Daoy (cell line): ENCODE measurements at places on chromosomes 2 and 18. TPM values are rescaled to one million over a fixed set of nuclear protein-coding genes. Genes with fewer than 3 reads are reported as not detected.

GRCh38 chr2:229340086-229340760 is 69.1 kb upstream of the PID1 start:
- DNase-seq: peak; percentile 50

DNA sequence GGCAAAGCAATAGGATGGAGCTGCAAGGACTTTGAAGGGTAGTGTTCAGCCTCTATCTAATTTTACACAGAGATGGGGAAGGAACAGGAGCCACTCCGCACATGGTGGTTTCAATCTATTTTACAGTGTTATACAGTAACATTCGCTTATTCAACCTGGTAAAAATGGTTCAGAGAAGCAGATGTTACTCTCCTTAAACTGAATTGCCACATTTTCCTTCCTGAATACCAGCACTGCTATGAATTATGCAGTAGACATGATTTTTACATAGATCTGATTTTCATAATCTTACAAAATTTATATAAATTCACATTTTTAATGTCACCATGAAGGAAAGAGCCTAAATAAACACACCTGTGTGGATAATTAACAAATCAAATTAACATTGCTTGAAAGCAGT is 85.0 kb downstream of the ITGA4 start:
- no peak for DNase-seq

GRCh38 chr2:182324665-182325064 is 102.2 kb downstream of the PDE1A start:
- DNase-seq: no peak

GRCh38 chr2:46548103-46548486 is 68.7 kb downstream of the TMEM247 start:
- DNase-seq: no peak

DNA sequence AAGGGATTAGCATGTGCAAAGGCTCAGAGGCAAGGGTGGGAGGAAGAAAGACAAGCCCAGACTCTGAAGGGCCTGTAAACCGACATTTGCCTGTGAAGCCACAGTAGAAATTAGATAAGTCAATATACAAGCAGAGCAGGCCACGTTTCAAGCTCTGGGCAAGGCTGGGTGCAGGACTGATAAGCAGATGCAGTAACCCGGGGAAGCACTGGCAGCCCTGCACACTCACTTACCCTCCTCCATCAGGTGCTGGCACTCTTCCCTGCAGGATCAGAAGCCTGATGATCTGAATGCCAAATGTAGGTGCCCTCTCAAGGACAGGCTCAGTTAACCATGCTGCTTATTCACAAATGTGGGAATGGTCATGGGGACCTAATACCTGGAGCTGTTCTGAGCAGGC is 46.3 kb upstream of the RAB12 start:
- no peak for DNase-seq

DNA sequence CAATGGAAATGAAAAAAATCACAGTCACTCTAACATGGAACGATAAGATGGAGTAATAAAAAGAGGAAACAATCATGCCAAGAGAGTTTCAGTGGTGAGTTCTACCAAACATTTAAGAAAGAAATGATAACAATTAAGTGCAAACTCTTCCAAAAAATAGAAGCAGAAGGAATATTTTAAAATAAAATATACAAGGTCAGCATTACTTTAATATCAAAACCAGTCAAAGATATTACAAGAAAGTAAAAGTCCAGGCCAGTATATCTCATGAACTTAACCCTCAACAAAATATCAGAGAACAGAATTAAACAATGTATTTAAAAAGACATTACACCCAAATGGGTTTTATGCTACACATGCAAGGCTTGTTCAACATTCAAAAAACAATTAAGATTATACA is 829.4 kb downstream of the TRIB2 start:
- DNase-seq: no peak

- DNase-seq: peak; percentile 83
Observed at GRCh38 chr2:149860276-149860921, 272.8 kb upstream of the MMADHC start.

- DNase-seq: no peak
Observed at GRCh38 chr2:26073830-26074229, 39.9 kb downstream of the RAB10 start.

DNA sequence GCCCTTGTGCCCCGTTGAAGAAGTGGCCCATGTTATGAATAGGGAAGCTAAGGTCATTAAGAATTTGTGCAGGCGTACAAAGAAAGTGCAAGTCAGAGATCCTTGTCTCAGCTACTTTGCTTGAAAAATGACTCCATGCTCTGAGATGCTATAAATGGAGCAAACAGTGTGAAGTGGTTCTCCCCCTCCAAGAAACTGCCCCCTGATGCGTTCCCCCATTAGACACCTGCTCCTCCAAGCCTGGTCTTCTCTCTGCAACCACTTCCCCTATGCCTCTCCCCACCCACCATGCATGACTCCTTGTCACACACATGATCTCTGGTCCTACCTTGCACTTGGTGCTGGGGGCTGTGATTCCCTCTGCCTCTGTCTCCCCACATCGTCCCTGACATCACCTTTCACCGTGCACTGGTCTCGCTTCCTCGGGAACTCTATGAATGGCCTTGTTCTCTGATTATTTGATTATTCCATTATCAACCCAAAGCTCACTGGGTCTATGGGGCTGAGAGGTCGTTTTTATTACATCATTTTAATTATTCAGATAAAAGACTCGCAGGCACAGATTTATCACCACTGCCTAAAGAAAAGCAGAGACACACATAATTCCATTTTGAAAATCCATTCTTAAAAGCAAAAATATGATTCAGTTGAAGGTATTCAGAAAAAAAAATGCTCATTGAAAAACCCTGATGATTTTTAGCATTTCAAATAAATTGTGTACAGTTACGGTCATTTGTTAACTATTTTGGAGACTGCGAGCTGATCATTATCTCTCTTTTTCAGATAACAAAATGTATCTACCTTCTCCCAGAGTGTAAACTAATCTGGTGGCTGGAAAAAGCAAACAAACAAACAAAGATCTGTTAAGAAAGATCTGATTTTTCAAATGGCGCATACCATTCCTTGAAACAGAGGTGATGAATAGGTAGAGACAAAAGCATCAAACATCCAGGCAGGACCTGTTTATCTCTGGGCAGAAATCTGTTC is 294.9 kb downstream of the SOX11 start:
- no peak for DNase-seq

- DNase-seq: no peak
Observed at GRCh38 chr2:190726255-190726654, 77.4 kb downstream of the NAB1 start.

GRCh38 chr2:37415128-37415820 is 70.8 kb downstream of the QPCT start:
- DNase-seq: peak; percentile 66

- no peak for DNase-seq
Observed at GRCh38 chr2:118808429-118808809, 39.0 kb downstream of the EN1 start.

DNA sequence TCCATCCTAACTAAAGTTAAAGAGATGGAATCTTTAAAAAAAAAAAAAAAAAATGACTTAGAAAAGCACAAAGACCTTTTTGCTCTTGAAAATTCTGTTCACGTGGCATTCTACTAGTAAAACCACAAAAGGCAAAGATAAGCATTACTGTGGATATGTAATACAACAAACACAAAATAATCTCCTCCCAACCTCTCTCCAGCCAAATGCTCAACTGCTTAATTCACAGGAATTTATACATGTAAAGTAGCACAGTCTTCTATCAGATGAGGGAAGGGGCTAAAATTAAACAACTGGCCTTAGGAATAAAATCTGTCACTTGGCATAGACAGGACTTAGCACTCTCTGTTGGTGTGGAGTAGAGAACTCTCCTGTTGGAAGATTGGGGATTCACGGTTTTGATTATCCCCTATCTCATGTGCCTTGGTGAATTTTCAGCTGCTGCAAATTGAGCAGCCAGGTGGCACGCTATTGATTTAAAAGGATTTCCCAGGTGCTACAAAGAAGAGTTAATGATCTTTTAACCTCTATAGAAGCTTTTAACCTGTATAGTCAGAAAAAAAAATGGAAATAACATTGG is 57.4 kb downstream of the ATIC start:
- DNase-seq: no peak

DNA sequence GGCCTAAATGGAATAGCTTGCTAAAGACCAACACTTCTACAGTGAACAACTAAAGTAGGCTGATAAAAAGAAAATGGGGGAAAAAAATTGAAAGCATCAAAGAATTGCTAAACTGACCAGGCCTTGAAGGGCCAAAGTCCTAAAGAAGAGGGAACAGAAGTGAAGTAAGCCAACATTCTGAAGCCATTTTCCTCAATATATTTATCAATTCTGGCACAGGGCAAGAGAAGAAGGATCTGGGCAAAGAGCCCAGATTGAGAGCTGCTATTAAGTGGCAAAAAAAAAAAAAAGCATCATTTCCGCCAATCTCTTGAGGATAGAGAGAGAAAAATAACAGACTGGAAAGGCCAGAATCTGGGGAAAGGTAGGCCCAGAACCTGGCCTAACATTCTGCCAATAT is 25.7 kb downstream of the FANCL start:
- DNase-seq: no peak

GRCh38 chr2:239304533-239305221 is 96.1 kb downstream of the HDAC4 start:
- no peak for DNase-seq

GRCh38 chr18:67840379-67840778 is 323.9 kb upstream of the DSEL start:
- no peak for DNase-seq

- no peak for DNase-seq
Observed at GRCh38 chr2:47255794-47256193, 100.7 kb upstream of the STPG4 start.

GRCh38 chr2:212484563-212485080 is 54.0 kb downstream of the ERBB4 start:
- peak; percentile 3 for DNase-seq

- DNase-seq: no peak
Observed at GRCh38 chr2:238655974-238656722, 191.7 kb upstream of the TWIST2 start.

DNA sequence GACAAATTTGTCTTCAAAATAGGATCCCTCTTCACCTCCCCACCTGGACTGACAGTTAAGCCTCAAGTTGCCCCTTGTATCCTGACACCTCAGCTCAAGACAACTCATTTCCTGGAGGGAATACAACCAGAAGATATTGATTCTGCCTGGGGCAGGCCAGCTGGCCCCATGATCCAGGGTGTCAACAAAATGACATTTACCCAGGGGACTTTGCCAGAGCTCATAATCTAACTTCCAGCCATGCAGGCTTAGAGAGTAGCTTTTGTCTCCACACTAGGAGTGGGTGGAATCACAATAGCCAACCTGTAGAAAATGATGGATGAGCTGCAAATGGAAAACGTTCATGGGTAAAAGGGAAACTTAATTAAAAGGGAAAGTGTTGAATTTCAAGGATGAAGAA is 220.1 kb upstream of the DPP10 start:
- no peak for DNase-seq

DNA sequence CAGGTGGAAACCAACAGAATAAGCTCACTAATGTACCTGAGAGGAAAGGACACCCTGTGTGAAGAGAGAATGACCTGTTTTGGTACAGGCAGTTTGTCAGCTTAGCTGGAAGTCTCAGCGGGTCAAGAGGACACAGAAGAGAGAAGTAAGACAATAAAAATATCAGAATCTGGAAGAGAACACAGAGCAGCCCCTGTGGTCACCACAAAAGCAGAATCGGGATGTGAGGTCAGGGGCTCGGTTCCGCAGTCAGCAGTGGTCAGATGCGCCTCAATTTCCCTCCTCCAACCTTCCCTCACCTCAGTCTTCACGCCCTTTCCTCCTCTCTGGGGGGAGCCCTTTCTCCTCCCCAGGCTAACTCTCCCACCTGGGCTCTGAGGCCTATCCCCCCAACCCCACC is 122.9 kb downstream of the AFF3 start:
- DNase-seq: no peak

DNA sequence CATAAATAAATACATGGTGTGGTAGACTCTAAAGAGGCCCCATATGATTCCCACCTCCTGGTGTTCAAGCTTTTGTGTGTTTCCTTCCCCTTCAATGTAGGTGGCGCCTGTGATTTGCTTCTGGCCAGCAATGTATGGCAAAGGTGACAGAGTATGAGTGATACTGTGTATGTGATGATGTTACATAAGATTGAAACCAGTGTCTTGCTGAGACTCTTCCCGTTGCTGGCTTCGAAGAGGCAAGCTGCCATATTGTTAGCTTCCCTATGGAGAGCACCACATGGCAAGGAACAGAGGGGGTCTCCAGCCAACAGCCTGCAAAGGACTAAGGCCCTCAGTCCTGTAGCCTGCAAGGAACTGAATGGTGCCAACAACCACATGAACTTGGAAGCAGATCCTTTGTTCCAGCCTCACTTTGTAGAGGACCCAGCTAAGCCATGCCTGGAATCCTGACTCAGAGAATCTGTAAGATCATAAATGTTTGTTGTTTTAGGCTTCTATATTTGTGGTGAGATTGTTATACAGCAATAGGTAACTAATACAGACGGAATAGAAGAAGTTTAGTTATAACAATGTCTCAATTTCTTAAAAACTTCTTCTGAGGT is 1.7 kb upstream of the SMAD4 start:
- DNase-seq: peak; percentile 34

DNA sequence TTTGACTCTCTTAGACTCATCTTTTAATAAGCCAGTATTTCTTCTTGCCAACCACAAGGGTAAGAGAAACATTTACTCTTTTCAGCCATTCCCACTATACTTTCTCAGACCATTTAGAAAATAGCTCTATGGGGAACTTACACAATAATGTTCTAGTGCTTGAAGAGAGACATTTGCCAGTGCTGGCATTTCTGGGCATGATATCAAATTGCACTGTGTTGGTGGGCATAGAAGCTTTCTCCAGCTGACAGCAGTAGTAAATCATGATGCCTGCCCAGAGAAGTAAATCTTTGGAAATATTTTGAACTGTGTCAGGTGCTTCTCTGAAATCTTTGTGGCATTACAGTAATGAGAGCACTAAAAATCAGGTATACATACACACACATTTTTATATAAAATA is 346.6 kb downstream of the CBLN2 start:
- no peak for DNase-seq

DNA sequence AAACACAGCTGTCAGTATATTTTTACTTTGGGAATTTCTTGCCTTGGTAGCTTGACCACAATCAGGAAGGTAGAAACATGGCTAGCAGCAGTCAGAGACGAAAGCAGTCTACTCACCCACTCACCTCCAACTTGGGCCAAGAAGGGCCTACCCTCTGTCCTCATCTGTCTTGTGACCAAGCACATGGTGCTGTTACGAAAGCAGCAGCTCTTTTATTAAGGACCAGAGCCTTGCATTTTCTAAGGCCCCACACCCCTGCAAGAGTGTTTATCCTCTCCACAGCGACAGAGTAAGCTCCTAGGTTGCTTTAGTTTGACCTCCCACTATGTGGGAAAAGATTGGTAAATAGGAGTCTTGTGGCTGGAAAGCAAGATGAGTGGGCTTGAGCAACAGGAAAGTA is 31.3 kb upstream of the MSTN start:
- DNase-seq: no peak

GRCh38 chr18:56702946-56703345 is 51.8 kb downstream of the WDR7 start:
- DNase-seq: peak; percentile 4

GRCh38 chr2:129803871-129804270 is 175.6 kb upstream of the RAB6C start:
- DNase-seq: no peak

DSC2 gene
- total RNA-seq: 2.8 and 4.3 TPM in 2 replicates

RTKN gene
- total RNA-seq: 5.4 and 6.9 TPM in 2 replicates

TNP1 gene
- not detected in 2 replicates for total RNA-seq

ACKR3 gene
- total RNA-seq: 5.4 and 6.3 TPM in 2 replicates

SERPINB3 gene
- total RNA-seq: not detected in 2 replicates

ALLC gene
- 0.11 TPM in 1 of 2 replicates, not detected in the other for total RNA-seq

SULT1C3 gene
- total RNA-seq: not detected in 2 replicates

BCS1L gene
- total RNA-seq: 53.3 and 59.9 TPM in 2 replicates
